Stimulated activated CD4-positive, alpha-beta T cell treated with anti-CD3 and anti-CD28 coated beads, Interleukin-2, amount 100 ng/mL, for 24 hours (primary cell): ENCODE measurements at places on chromosomes 6 and 20.

DNA sequence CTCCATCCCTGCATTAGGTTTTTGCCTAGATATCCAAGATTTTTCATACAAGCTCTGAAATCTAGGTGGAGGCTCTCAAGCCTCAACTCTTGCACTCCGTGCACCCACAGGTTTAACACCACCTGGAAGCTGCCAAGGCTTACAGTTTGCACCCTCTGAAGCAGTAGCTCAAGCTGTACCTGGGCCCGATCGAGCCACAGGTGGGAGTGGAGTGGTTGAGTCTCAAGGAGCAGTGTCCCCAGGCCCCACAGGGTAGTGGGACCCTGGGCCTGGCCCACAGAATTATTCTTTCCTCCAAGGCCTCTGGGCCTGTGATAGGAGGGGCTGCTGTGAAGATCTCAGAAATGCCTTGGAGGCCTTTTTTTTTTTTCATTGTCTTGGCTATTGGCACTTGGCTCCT, 973.5 kb upstream of the MAP3K7 start:
- DNase-seq: no peak

GRCh38 chr6:36519352-36519751, 27.9 kb downstream of the STK38 start:
- DNase-seq: no peak

DNA sequence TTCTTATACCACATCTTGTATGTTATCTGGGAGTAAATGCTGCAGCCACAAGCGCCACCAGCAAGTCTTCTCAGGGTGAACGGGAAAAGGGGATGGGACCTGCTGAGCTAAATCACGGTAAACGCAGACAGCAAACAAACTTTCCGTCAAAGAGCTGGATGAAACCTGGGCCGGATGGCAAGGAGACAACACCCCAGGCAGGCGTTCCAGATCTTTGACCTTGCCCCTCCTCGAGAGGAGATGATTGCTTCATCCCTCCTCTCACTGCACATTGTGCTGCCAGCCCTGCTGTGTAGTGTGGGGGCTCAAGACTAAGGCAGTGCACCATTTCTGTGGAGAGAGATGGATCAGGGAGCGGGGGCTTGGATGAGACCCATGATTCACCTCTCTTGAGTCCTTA, 9.8 kb downstream of the RAET1E start:
- no peak for DNase-seq

DNA sequence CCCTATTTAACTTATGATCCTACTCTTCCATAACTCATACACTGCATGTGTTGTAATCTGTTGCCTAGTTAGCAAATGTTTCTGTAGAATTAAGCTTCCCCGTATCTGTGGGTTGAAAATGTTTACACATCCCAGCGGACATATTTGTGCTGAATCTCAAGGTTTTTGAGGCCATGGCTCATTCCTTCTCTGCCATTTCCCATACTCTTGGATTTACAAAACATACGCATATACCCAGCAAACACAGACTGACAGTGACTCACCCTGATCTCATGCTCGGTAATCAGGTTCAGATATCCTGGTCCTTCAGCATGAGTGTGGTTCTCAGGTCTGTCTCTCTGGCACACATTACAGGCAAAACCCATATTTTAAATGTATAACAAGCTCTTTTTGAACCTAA, 58.7 kb downstream of the AGPAT4 start:
- no peak for DNase-seq

- no peak for DNase-seq
Observed at GRCh38 chr6:14337152-14337551, 219.6 kb downstream of the CD83 start.

- no peak for DNase-seq
Observed at GRCh38 chr6:42970871-42971612, 7.9 kb downstream of the PEX6 start.

DNA sequence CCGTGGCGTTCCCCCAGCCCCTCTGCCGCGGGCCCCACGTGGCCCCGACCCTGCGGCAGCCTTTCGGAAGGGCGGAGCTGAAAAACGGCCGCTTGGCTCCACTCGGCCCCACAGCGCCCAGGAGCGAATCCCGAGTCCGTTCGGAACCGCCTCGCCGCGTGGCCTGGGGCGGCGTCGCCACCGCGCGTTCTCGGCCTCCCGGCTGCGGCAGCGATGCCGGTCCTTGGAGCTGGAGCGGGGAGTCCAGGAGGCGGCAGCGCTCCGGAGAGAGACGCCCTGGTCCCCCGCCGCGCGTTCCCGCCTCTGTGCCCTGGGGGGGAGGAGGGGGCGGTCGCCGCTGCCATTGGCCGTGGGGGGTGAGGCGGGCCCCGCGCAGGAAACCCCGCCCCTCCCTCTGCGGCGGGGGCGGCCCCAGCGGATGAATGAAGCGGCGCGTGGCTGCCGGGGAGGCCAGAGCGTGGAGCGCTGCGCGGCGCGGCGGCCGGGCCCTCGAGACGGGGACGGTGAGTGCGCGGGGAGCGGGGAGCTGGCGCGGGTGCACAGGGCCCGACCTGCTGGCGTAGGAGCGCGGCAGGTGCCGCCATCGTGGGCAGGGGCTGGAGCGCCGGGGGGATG, at the start of gene SLCO4A1:
Gene SLCO4A1 (plus strand): TSS at position 453 of the 615 bp plus-strand sequence. CDS start 13,952 bp downstream, outside the sequence.
- DNase-seq: peak; percentile 88

- no peak for DNase-seq
Observed at GRCh38 chr6:85684133-85684808, 41.6 kb upstream of the SYNCRIP start.

- no peak for DNase-seq
Observed at GRCh38 chr6:34866509-34866908, 21.3 kb downstream of the TAF11 start.

- no peak for DNase-seq
Observed at GRCh38 chr6:149273318-149273717, 44.2 kb upstream of the TAB2 start.

- no peak for DNase-seq
Observed at GRCh38 chr20:18783385-18783959, 30.1 kb upstream of the SCP2D1 start.

DNA sequence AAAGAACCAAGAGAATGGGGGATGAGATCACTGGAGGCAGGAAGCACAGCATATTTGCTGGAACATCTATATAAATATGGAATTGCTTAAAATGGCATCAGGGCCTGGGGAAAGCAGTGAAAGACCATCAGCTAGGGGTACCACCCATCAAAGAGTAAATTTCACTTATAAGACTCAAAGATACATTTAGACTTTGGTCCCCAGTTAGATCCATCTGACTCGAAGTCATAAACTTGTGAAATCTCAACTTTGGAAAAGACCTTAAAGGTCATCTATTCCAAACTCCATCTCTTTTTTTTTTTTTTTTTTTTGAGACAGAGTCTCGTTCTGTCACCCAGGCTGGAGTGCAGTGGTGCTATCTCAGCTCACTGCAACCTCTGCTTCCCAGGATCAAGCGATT, 109.8 kb downstream of the UNC5CL start:
- no peak for DNase-seq

DNA sequence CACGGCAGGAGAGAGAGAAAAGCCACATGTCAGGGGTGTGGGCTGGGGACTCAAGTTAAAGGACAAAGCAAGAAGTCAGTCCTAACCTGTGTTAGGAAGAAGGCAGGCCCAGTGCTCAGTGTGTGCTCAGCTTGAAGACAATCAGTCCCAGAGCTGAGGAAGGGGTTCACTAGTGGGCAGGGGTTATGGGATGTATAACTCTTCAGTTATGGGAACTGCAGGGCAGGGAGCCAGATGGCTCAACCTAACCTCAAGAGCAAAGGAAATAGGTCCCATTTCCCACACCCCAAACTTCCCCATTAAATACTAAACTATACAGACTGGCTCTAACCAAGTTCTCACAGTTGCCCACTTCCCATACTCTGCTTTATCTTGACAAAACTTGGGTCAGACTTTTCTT, 7.4 kb upstream of the SSTR4 start:
- DNase-seq: no peak

GRCh38 chr6:21538186-21538798, 55.3 kb upstream of the SOX4 start:
- DNase-seq: no peak

- DNase-seq: peak; percentile 91
Observed at GRCh38 chr6:45710304-45710821, 305.3 kb downstream of the CLIC5 start.

DNA sequence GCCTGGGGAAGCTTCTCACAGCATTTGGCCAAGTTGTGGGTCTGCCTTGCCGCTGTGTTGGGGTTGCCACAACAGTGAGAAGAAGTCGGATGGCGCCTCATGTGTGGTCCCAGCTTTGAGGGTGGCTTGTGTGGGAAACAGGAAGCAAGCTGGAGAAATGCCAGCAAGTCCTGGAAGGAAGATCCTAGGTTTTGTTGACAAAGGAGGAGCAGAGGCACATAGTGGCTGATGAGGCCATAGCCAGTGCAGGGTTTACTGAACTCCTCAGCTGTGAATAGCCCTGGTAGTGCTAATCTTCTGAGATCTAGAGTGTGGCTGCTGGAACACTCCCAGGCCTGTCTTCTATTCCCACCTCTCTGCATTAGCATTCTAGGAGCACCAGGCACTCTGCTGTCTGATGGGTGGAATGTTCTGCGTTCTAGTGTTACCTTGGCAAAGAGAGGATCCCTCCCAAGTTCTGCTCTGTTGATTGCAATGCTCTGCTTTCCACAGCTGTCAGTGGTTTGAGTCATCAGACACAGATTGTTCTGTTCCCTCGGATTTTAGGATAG, 25.2 kb downstream of the SNPH start:
- DNase-seq: no peak

DNA sequence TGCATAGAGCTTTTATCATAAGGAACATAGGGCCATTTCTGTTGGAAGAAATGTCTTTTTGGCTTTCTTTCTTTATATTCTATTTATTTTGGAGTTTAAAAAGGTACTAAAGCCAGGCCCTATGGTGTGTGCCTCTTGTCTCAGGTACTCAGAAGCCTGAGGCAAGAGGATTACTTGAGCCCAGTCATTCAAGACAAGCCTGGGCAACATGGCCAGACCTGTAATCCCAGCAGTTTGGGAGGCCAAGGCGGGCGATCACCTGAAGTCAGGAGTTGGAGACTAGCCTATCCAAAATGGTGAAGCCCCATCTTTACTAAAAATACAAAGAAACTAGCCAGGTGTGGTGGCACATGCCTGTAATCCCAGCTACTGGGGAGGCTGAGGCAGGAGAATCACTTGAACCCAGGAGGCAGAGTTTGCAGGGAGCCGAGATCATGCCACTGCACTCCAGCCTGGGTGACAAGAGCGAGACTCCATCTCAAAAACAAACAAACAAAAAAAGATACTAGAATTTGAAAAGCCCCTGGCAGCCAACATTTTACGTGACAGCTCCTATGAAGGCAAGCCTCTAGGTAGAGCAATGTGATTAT, 80.0 kb downstream of the CBFA2T2 start:
- no peak for DNase-seq

DNA sequence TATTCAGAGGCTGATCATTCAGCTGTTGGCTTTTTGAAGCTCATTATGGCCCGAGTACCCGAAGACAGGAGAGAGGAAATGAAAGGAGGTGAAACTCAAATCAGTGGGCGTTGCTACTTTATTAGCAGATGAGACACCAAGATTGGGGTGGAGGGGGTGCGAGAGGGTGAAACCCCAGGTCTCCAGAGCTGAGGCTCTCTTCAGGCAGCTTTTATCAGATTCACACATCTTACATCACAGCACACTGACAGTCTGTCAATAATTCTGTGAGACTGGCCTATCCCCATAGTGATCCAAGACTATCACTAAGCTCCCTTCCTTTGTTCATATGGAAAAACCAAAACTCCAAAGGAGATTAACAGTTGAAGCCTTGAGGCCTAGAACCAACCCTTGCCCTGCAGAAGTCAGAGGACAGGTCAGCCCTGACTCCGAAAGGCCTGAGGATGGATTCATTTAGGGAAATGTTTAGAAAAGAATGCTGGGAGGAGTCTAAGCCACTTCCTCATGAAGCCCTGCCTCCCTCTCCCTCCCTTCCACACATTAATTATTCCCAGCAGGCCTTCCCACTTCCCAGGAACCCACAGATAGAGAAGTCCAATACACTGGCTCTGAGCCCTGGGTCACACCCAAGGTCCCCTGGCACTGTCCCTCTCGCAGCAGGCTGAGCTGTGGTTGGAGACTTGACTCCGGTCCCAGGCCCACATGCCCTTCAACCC, 23.2 kb downstream of the TRERF1 start:
- DNase-seq: peak; percentile 49

DNA sequence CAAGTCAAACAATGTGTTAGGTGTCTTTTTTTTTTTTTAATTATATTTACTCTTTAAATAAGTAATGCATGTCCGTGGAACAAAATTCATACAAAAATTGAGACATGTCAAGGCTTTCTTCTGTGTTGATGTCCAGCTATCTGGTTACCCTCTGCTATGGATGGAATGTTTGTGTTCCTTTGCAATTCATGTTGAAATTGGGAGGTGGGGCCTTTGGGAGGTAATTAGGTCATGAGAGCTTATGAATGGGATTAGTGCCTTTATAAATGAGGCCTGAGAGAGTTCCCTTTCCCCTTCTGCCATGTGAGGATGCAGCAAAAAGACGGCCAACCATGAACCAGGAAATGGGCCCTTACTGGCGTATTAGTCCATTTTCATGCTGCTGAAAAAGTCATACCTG, 83.1 kb upstream of the KCNG1 start:
- no peak for DNase-seq

- DNase-seq: peak; percentile 65
Observed at GRCh38 chr6:27795697-27796494, 116.3 kb downstream of the OR2B2 start.

GRCh38 chr20:34292496-34292895, 10.7 kb downstream of the AHCY start:
- DNase-seq: no peak

DNA sequence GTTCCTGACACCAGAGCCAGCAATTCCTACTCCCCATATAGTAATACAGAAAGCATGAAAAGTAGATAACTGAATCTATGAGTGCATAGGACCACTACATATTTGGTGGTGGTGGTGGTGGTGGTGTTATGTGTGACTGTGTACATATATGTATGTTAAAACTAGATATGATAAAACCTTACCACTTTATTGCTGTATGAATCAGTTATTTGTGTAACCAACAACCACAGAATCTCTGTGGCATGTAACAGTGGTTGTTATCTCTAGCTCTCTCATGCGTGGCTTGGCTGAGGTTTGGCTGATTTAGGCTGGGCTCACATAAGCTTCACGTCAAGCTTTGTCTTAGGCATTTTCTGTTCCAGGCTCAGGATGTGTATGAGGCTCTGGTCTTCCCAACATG, 55.7 kb downstream of the PLCB1 start:
- no peak for DNase-seq

GRCh38 chr6:15023448-15023847, 222.4 kb upstream of the JARID2 start:
- DNase-seq: peak; percentile 71

DNA sequence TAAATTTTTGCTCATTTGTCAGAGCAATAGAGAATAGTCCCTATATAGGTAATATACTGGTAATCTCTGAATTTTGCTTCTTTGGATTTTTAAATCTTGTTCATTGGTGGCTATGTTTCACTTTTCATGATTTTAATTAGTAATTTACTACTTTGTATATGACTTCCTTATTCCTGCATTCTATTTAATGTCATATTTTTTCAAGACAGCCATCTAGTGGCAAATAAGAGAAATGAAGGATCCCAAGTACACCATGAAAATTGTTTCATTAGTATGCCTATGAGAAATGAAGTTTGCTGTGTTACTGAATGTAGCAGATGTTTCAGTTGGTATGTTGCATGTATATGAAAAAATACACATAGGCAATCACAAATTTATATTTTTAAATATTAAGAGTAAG, 82.4 kb downstream of the ZNF292 start:
- DNase-seq: no peak
